ENCODE measurements at places on chromosomes 11 and 22. TPM values are rescaled to one million over a fixed set of nuclear protein-coding genes. Genes with fewer than 3 reads are reported as not detected.
A peak's percentile ranks its signal among the peaks of the same experiment; 100 is the strongest.

Gene CARS1
- total RNA-seq, result 78.8 TPM

Gene MGAT3
- not detected for total RNA-seq

Gene OR51B4
- total RNA-seq, result not detected

Gene C11orf52
- total RNA-seq, result 2.9 TPM

Gene ARHGEF12
- total RNA-seq, result 76.5 TPM

Gene SCUBE1
- not detected for total RNA-seq

Gene HSD17B12
- total RNA-seq, result 112 TPM

Gene ATP5MG
- total RNA-seq, result 248 TPM

Gene CARNS1
- 0.15 TPM for total RNA-seq

Gene CSF2RB
- total RNA-seq, result not detected

Gene POU2AF3
- total RNA-seq, result 3.0 TPM

Gene OR51B2
- total RNA-seq, result not detected

Gene LRP4
- 9.6 TPM for total RNA-seq

DNA sequence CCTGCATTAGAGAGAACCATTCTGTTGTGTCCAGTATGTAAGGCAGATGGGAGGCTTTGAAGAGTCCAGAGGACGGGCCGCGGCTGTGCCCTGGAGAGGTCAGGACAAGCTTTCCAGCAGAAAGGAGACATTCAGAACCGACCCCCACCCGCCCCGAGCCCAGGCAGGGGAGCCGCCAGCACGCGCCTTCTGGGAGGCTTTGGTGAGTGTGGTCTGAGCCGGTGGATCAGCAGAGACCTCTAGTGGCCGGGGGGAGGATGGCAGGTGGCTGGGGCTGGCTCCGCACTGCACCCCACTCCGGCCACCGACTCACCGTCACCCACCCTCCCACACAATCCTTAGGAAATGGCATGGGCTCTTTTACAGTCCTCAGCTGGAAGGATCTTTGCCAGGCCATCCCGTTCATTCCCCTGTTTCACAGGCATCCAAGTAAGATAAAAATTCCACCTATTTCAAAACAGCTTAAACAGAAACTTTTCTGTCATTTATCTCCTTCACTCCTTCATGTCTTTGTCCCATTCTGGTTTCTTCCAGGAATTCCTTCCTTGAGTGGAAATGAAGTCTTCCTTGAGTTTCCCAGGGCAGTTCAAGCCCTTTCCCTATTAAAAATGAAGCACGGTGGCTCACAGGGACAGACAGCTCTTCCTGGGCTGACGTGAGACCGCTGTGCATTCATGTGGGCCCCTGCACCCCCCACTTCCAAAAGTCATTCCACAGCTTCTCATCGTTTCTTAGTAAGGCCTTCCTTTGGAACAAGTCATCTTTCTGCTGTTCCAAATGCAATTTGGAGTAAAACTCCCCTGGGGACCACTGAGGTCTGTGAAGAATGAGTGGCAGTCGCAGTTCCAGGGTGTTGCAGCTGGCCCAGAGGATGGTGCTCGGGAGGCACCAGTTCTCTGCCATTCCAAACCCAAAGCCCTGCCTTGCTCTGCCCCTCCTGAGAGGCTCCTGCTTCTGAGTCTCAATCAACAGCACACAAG lies 91.0 kb downstream of the FEZ1 start:
- no peak for DNase-seq

DNA sequence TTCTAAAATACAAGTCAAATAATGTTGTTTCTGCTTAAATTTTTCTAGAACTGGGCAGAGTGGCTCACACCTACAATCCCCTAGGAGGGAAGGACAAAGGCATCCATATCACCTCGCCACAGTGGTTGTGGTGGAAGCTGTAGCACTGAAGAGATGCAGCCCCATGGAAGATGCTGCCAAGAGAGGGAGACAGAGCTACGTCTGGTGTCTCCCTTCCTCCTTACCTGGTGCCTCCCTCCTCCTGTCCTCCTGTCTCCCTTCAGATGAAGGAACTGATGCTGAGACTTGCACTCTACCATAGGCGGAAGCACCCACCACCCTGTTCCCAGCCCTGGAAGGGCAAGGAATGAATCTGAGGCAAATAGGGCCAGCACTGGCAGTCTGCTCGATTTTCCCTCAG lies 22.3 kb downstream of the MMP27 start:
- DNase-seq, result no peak

GRCh38 chr22:22925805-22926369 lies 38.3 kb downstream of the IGLL5 start:
- no peak for DNase-seq

DNA sequence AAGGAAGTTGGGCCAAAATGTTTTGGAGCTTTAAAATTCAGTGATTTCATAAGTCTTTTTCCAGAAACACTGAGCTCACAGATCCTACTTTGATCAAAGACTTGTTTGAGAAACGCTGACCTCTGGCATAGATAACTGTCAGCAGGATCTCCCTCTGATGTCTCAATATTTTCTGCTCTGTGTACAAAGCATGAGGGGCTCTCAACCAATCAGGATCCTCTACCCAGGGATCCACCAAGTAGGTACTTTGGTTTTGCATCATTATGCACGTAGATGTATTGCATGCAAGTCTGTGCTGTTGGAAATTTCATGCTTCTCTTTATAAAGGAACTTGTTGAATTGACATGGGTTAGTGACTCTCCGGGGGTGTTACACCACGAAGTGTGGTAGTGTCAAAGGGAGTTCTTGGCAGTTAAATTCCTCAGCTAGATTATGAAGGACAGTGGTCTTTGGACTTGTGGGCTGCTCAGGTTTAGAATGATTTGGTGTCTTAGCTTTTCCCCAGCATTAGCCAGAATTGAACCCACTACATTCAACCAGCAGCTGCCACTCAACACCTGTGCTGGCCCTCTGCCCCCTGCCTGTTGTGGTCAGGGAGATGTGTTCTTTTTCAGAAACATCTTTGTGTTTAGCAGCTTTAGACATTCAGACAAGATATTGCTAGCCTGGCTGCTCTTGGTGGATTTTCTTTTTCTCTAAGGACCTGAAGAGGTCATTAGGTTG lies 1.7 kb upstream of the DIXDC1 start:
- no peak for DNase-seq

- no peak for DNase-seq
Measured at GRCh38 chr11:104370478-104370877, 206.5 kb upstream of the PDGFD start.

DNA sequence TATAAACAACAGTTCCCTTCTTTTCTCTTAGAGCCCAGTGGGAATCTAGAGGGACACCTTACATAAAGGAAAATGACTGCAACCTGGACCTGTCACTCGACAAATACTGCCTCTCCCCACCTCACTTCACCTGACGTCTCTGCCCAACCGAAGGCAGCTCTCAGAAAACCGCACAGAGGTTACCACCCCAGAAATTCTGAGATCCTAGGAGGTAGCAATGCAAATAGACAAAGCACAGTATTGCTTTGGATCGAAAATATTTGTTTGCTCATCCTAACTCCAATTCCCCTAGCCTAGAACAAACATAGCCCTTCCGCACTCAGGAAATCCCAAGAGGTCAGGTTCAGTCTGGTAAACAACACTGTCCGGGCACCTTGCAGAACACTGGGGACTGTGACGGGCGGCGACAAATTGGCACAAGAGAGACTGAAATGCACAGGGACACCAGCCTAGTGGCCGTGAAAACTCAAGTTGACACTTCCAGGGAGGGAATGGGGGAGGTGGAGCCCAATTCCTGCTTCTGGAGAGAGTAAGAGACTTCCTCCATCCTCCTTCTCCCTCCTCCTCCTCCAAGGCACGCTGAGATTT lies 420 bp upstream of the TRIM44 start:
- DNase-seq, result peak; percentile 78

DNA sequence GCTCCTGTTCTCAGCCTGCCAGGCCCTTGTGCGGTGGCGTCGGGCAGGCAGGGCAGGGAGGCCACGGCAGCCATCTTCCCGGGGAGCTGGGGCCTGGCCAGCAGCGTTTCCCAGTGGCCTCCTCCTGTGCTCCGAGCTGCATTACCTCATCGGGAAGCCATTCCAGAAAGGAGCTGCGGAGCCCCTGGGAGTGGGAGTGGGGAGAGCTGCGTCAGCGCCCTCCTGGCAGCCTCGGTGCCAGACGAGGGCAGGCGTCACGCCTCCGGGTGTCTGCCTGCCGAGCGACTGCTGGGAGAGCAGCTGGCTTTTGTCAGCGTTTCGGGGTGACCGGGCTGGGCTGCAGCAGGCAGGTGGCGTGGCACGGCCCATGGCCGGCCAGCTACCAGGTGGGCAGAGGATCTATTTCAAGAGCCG lies 30.9 kb upstream of the WNT7B start:
- peak; percentile 50 for DNase-seq

GRCh38 chr11:30586251-30587144 lies at the start of gene MPPED2:
MPPED2 (minus strand) TSS chr11:30586353; CDS start chr11:30580373, 5,980 bp downstream.
- no peak for DNase-seq

GRCh38 chr11:97739932-97740800 lies 1280.6 kb upstream of the CNTN5 start:
- DNase-seq, result no peak

DNA sequence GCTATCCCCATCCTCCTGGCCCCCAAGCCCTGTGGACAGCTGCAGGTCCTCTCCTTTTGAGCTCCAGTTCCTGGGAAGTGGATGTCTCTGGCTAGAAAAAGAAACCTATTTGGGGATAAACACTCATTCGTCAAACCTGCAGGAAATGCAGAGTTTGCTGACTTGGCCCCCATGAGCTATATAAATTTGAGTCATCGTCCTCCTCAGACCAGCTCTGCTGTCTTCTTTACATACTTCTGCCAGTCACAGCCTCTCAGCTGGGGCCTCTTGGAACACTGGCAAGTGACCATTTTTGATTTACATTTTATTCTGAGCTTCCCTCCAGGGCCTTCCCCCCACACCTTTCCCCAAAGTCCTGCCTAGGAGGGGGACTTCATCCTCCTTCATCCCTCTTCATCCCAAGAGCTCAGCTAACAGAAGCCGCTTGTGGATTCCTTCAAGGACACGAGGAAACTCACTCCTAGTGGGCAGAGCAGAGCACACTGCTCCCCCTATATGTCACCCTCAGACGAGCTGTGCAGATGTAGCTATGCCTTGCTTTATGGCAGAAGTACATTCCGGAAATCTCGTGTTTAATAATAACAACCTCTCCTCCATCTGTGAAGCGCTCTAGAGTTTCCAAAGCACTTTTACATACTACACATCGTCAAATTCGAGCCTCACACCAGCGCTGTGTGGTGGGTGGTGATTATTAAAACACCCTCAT lies 131.8 kb downstream of the FEZ1 start:
- DNase-seq, result no peak

DNA sequence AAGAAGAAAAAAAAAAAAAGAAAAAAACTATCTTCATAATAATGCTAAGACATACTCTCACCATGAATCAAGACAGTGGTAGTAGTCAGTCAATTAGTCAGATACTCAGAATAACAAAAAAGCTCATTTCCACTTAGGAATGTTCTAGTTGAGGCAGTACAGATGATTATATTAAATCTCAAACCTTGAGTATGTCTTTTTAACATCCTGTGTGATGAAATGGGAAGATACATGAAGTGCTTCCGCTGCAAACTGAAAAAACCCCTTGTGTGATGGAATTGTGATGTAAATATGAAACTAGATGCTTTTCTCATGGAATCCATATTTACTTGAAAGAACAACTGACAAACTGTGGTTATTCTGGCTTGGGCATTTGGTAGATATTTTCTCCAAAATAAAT lies 13.7 kb downstream of the AMOTL1 start:
- DNase-seq, result no peak

DNA sequence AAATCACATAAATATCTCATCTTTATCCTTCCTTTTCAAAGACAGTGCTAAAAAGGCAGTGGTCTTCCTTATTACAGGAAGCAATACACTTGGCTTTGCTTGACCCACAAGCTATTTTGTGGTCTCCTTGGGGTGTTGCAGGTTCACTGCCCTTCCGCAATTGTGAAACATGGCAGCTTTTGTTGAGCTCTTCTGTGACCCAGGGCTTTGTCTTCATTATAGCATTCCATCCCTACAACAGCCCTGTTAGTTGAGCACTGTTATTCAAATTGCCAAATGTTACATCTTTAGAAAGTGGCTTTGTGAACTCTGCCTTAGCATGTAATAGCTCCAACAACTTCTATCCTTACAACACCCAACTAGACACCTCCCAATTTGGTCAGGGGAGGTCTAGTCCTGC lies 107.1 kb downstream of the OPCML start:
- no peak for DNase-seq

DNA sequence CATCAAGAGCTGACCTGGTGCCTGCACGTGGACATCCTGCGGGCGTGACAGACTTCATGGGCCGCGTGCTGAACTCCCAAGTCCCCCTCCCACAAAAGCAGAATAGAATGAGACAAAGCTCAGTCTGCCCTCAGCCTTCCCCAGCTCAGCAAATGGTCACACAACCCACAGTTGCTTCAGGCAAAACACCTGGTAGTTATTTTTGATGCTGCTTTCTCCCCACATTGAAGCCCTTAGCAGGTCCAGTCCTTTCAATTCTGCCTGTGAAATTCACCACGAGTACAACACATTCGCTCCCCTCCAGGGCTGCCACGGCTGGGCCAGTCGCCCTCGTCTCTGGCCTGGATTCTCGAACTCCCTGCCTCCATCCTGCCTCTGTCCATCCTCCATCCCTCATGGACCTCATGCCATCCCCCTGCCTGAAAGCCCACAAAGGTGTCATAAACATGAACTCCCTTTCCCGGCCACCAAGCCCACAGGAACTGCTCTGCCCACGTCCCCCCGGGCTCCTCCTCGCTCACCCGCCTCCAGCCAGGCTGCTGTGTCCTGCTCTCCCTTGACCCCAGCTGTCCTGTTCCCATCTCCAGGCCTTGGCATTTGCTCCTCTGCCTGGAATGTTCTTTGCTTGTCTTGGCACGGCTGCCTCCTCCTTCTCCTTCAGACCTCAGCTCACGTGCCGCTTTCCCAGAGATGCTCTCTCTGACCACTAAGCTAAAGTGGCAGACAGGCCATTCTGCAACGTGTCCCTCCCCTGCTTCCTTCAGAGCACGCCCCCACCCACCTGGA lies 42.1 kb downstream of the SCUBE1 start:
- no peak for DNase-seq

DNA sequence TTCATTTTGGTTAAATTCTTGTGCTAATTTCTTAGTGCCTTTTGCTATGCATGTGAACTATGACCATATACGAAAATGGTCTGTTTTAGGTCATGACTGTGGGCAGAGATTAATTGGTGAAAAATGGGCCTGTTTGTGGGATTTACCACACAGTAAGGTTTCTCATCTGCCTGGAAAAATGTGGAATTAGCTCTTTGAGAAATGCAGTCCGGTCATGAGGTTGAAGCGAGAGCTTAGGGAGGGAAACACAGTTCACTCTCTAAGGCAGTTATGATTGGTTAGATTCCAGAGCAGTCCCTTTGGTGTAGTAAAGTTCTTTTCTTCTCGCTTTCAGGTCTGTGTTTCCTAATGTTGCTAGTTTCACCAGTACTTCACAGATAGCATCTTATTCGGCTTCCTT lies 1.2 kb upstream of the PDE3B start:
- DNase-seq, result no peak

Measured in PC-9 (cell line).